ENCODE measurements at places on chromosomes 7 and 10.

- DNase-seq = no peak
Measured at GRCh38 chr10:96655461-96656197, 64.7 kb downstream of the PIK3AP1 start.

DNA sequence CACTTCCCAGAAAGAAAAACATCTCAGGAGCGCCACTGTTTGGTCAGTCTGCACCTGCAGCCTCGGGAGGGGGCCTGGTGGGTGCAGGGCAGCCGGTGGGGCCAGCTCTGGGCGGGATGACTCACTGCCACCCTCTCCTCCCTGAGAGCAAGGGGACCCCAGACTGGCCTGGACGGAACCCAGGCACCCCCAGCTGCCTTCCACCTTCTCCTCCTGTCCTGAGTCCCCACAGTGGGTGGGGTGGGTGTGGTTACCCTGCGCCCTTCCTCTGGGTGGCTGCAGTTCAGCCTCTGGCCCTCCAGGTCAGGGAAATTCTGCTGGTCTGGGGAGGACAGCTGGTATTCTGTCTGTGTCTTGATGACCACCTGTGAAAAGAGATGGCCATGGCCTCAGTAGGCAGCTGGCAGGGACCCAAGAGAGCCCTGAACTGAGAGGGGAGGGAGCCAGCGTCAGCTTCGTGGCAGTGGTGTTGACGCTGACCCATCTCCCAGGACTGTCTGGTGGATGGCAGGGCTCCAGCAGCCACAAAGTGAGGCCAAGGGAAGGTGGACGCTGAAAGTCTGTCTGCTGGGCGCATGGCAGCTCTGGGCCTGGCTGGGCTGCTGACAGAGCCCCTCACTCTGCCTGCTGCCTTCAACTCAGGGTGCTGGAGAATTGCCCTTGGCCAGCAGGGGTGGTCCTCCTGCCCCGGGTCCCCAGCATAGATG lies 8.9 kb downstream of the CALY start:
- DNase-seq = no peak

DNA sequence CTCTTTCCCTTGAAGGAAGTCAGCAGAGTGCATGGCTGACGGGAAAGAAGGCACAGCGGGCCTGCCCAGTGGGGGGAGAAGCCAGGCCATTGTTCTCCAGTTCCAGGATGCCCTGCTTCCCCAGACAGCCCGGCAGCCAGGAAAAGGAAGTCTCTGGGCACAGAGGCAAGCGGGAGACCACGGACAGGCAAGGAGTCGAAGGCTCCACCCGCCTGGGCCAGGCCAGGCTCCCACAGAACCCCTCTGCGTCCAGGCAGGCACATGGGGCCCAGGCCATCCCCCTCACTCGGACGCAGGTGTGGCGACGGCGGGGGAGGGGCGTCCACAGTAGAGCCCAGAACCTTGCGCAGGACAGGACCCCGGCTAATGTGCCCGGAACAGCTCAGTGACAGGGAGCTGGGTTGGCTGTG lies 8.7 kb downstream of the GPR146 start:
- no peak for DNase-seq

- no peak for DNase-seq
Measured at GRCh38 chr7:85776691-85777345, 590.0 kb upstream of the SEMA3D start.

DNA sequence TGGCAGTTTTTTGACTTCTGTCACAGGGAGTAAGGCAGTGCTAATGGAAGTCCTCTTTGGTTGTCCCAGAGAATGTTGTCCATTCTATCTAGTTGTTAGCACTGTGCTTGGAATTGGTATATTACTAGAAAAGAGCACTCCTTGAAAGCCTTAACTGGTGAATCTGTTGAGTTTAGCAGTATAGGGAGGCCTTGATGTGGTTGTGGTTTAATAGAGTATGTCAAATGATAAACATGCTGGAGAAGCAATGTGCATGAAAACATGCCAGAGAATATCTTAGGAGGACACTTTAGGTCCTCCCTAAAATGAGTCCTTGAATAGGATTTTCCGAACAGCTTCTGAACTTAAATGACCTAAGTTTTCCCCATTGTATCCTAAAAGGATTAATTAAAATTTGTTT lies 98.6 kb downstream of the BTRC start:
- DNase-seq = no peak

GRCh38 chr10:126235091-126235978 lies 152.9 kb downstream of the ADAM12 start:
- DNase-seq = no peak

DNA sequence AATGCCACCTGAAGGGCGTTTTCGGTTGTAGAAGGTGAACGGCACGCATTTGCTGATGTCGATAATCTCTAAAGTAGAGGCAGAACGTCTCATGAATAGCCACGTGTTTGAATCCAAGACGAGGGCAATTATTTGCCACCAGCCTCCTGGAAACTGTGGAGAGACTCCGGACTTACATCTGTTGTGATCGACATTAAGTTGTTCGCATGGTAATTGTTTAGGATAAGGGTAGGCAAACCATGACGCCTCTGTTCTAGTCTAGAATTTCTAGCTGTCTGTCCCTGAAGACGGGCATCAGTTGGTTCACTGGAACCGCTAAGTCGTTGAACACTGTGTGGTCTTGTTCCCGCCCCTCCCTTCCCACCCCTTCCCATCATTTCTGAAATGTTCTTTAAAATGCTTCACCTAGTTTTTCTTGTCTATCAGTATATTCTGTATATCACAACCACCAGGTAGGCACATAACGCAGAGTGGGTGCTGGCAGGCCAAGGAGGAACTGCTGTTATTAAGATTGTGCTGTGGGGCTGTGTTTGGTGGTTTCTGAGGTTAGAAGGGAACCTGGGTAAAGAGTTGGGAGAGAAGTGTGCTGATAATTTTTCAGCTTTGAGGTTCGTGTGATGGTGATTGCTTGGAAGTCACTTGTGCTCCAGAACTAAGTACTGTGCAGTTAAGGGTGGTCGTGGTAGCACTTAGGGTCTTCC lies 1.2 kb downstream of the UBE3C start:
- DNase-seq = no peak

GRCh38 chr7:72446131-72446530 lies 34.0 kb upstream of the CALN1 start:
- DNase-seq = no peak

GRCh38 chr10:103905441-103905840 lies 12.5 kb downstream of the STN1 start:
- no peak for DNase-seq

GRCh38 chr7:131357282-131357880 lies 29.7 kb downstream of the MKLN1 start:
- no peak for DNase-seq

DNA sequence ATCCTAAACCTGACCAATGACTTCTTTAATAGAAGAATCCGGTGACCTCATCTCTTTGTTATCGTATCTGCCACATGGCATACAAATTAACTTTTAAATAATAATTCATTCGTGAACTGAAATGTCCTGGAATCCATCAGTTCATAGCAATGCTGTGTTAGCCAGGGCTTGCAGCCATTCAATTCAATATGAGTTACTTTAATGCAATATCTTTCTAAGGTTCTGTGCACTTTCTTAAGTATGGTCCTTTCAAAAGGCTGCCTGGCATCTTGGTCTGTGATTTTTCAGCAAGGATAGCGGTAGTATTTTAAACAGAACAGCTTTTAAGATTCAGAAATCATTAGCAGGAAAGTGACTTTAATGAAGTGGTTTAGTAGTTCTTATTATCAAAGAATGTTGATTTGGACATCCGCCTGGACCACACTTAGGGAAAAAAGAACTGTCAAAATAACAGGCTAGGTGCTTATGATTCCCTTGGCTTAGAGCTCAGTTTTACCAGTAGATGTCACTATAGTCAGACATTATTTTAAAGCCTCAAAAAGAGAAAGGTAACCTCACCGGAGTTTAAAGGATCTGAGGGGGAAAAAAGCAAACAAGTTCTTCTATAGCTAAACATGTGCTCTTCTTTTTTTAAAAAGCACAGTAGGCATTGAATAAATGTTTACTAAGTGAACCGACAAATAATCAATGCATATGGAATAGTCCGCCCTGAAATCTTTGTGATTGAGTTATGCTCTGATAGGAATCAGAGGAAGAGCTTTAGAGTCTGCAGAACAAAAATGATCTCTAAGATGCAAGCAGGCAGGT lies 22.7 kb downstream of the SLC35G1 start:
- peak; percentile 24 for DNase-seq

- DNase-seq = no peak
Measured at GRCh38 chr10:72887043-72887442, 6.5 kb upstream of the OIT3 start.

GRCh38 chr7:1964211-1964912 lies 268.4 kb downstream of the MAD1L1 start:
- DNase-seq = no peak

DNA sequence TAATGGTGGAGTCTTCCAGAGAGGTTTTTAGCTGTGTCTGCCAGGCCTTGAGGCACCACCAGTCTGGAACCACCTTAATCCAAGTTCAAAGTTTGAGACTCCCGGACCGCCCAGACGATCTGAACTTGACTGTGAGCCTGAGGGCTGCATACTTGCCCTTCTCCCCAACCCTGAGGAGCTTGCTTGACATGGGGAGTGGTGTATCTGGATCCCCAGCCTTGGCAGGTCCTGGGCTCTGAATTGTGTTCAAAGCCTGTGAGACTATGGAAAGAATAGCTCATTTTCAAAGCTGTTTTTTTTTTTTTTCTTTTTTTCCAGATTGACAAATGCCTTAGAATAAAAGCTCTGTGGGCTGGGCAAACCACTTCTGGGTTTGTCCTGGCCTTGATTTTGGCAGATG lies 22.3 kb upstream of the CAMK1D start:
- no peak for DNase-seq

GRCh38 chr10:132691711-132692153 lies 94.2 kb downstream of the NKX6-2 start:
- no peak for DNase-seq

DNA sequence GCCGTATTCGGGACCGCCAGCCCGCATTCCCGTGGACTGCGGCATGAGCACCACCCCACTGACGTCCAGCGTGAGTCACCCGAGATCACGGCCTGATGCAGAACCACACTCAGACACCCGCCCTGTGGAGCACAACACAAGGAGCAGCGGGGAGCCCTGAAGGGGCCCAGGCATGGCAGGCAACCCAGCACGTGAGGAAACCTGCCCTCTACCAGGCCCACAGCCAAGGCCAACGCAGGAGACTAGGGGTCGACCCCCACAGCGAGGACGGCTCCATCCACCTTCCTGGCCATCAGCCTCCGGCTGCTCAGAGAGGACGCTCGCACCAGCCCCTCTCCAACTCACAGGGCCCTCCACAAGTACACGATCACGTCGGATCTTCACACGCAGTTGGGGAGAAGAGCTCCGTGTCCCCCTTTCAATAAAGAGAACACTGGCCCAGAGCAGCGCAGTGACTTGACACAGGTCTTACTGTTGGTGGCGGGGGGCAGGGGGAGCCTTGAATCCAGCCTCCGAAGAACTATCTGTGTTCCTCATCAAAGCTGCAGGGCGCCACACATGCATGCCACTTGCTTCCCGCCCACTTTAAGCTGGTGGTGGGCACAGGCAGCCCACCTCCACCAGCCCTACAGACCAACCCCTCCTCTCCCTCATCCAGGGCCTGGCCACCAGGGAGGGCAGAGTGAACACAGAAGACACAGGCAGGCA lies 22.0 kb downstream of the MAD1L1 start:
- DNase-seq = no peak

GRCh38 chr7:155731380-155731779 lies 80.9 kb downstream of the SHH start:
- DNase-seq = peak; percentile 85

GRCh38 chr10:128625926-128626325 lies 499.7 kb upstream of the MKI67 start:
- DNase-seq = peak; percentile 54

- no peak for DNase-seq
Measured at GRCh38 chr7:46610746-46611145, 689.7 kb upstream of the IGFBP3 start.

DNA sequence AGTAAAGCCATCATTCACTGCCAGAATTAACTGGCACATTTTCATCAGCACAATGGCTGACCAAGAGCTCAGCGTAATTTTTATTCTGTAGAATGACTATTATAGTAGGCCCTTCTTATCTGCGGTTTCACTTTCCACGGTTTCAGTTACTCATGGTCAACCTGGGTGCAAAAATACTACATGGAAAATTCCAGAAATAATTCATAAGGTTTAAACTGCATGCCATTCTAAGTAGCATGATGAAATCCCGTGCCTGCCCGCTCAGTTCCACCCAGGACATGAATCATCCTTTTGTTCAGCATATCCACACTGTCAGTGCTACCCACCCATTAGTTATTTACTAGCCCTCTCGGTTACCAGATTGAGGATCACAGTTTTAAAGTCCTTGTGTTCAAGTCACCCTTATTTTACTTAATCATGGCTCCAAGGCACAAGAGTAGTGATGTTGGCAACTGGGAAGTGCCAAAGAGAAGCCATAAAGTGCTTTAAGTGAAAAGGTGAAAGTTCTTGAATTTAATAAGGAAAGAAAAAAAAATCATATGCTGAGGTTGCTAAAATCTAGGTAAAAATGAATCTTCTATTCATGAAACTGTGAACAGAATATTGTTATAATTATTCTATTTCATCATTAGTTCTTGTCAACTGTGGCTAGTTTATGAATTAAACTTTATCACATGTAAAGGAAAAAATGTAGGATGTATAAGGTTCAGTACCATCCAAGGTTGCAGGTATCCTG lies 204.9 kb downstream of the DOCK4 start:
- peak; percentile 92 for DNase-seq

DNA sequence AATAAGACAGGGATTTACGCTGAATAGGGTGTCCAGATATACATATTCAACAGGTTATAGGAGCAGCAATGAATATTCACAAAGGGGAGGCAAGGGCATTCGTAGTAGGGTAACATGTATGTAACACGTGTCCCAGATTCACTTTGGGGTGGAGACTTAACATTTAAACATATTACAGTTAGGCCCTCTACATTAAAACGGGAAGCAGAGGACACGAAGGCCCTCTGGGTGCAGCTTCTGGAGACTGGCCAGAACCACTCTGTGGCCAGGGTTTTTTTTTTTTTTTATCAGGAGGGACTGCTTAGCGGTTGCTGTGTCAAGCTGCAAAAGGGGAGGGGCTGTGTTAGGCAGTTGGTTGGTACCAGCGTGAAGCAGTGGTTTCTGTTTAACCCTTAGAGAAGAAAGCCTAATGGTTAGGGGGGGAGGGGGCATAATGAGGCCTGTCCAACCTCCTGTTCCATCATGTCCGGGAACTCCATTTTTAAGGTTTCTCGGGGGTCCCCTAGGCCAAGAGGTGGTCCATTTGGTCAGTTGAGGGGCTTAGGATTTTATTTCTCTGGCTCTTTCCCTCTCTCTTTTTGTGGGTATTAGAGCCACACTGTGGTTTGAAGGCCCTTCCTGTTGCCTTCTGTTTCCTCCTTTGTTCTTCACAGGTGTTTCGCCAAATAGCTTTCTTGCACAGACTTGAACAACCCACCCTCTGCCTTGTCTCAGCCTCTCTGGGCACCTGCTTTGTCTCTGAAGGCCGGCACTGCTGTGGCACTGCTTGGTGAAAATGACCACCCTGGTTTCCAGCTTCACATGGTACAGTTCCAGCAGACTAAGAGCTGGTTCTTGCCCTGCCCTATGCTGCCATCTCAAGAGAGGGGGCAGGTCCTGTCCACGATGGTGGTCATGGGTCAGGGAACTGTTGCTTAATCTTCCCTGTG lies 26.4 kb downstream of the PRF1 start:
- DNase-seq = peak; percentile 80

GRCh38 chr7:123966936-123967335 lies 41.9 kb downstream of the SPAM1 start:
- DNase-seq = no peak

- no peak for DNase-seq
Measured at GRCh38 chr10:91367127-91367531, 43.0 kb upstream of the HECTD2 start.
